Cerebellum (tissue), 4 donors: ENCODE measurements at places on chromosomes 6 and 20. TPM values are rescaled to one million over a fixed set of nuclear protein-coding genes. Genes with fewer than 3 reads are reported as not detected.

TMX4 gene
- 33.1 TPM for total RNA-seq

OR2H1 gene
- total RNA-seq = not detected

HLA-DRA gene
- 3.6 TPM for total RNA-seq

HRH3 gene
- total RNA-seq = 1.7 TPM

HLA-DOA gene
- 1.1 TPM for total RNA-seq

PTCHD4 gene
- total RNA-seq = 11.7 TPM

RPRD1B gene
- 33.8 TPM for total RNA-seq

BEND6 gene
- total RNA-seq = 12.6 TPM

RIPPLY2 gene
- total RNA-seq = 8.0 TPM

ADGRG6 gene
- 25.6 TPM for total RNA-seq

MACROD2 gene
- total RNA-seq = 58.1 TPM

- no peak for DNase-seq
Observed at GRCh38 chr20:2283706-2284423, 11.9 kb upstream of the TGM3 start.

DNA sequence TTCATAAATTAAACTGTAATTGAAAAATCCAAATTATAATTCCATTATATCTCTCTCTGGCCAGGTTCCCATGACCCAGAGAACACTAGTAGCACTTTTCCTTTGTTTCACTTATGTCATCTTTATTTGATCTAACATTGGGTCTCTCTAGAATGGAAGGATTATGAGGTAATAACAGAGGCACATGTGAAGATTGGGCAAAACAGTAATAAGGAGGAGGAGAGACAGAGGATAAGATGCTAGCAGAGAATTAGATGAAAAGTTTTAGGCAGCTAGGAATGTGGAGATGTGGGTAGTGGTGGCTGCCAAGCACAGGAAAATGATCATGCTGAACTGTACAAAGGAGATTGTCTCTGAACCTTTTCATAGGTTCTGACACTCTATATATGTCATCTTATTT lies 3.3 kb downstream of the TAB2 start:
- DNase-seq = no peak

GRCh38 chr20:47500554-47500953 lies 1.1 kb upstream of the NCOA3 start:
- DNase-seq = no peak

GRCh38 chr6:20998748-20999448 lies 464.6 kb downstream of the CDKAL1 start:
- no peak for DNase-seq

GRCh38 chr6:2433711-2434110 lies 188.3 kb upstream of the GMDS start:
- no peak for DNase-seq

DNA sequence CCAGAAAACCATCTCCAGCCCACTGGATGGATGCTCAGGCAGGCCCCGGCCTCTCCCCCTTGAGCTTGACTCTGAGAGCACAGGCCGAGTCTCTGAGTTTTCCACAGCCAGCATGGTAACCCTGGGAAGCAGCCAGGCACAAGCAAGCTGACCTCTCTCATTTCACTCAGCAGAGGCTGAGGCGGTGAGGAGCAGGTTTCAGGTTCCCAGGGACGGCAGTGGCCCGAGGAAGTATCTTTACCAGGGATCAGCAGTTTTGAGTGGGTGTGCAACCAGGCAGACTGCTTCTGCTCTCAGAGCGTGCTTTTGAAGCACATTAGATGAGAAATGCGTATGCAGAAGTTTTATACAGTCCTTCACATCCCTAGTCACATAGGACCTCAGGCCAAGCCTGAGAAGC lies 12.6 kb downstream of the HCK start:
- DNase-seq = no peak

DNA sequence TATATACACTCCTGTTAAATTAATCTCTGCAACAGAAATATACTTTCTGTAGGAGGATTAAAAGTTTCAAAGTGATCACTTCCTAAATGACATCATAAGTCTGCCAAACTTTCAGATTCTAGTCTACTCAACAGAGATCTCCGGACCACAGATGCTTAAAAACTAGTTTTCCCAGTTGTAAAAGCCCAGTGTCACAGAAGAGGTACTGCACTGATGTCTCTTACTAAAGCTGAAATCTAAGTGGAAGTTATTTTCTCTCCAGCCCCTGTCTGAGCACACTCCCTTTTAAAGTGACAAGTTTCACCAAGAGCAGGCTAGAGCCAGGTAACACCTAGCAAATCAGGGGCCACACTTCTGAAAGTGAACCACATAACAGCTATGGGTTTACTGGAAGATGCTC lies 71.6 kb upstream of the DST start:
- DNase-seq = no peak

- DNase-seq = no peak
Observed at GRCh38 chr6:167279766-167280446, 11.2 kb upstream of the UNC93A start.

GRCh38 chr6:53395986-53396385 lies 47.2 kb upstream of the ELOVL5 start:
- no peak for DNase-seq

GRCh38 chr20:58577871-58578598 lies 62.8 kb upstream of the APCDD1L start:
- DNase-seq = no peak

- DNase-seq = no peak
Observed at GRCh38 chr6:80250391-80250997, 144.0 kb downstream of the BCKDHB start.

DNA sequence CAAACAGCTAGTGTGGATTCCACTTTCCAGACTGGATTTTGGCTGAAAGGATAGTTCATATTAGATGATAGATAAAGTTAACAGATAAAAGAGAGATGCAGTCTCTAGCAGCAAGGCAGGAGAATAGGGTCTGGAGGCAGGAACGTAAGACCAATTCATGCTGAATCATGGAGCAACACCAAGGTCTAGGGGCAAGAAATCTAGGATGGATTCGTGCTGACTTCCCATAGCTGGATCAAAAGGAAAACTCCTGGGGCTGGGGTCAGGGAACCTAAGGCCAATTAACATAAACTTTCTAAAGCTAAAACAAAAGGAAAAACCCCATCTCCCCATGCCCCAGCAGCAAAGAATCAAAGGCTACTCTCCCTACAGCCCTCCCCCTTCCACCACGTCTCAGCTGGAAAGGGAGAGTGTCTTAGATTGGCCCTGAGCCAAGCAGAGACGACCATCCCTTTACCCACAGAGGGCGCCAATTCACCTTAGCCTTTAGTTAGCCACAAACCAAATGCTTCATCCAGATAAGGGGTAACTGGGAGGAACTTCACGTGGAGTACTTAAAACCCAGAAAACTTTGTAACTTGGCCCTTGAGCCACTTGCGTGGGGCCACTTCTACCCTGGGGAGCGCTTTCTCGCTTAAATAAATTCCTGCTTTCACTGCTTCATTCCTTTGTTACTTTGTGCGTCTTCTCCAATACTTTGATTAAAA lies 7.6 kb downstream of the TREM1 start:
- no peak for DNase-seq

DNA sequence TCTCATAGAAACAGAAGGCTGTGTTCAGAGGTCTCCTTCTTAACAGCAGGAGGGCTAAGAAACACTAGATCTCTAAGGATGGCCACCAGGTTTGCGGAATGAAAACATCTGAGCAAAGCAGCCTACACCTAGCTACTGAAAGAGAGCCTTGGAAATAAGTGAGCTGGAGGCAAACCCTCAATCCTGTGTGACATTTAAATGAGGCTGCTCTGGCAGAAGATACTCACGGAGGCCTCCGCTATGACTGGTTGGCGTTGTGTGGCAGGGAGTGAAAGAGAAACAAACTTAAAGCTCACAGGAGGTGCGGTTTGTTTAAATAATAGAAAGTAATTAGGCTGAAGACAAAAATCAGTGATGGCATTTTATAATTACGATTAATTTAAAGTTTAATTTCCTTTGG lies 162.0 kb upstream of the RNF217 start:
- DNase-seq = no peak

DNA sequence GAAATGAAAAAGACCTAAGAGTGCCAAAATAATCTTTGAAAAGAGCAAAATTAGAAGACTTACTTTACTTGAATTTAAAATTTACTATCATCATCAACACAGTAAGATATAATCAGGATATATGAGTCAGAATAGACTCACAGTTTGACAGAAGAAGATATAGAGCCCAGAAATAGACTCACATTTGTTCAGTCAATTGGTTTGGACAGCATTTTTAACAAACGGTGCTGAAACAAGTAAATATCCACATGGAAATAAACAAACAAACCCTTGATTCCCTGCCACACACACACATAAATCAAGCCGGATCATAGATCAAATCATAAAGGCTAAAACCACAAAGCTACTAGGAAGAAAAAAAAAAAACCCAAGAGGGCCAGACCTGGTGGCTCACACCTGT lies 291.1 kb downstream of the ADGRG6 start:
- no peak for DNase-seq
